ENCODE measurements at places on chromosomes 5 and 9. TPM values are rescaled to one million over a fixed set of nuclear protein-coding genes. Genes with fewer than 3 reads are reported as not detected.

DNA sequence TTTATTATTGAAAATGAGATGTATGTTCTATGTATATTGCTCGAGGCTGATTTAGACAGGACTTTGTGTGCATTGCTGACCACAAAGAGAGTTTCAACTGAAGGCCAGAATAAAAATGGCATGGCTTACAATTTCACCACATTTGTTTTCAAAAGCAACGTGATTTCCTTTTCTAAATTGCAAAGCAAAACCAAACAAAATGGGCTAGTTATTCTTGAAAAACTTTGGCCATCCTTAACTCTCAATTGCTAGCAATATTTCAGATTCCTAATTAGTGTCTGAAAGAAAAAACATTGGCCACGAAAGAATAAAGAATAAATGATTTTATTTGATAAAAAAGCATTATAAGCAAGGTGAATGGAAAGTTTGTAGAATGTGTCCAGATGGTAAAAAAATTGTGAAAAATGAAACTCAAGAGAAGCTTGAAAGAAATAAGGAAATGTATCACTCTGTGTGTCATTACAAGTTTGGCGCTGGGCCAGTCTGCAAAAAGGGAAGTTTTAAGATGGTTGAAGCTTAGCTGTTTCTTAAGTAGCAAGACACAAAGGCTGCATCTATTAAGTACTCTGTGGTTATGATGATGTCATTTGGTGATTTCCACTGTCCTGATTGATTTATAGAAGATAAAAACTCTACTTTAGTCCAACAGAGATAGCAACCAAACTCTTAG, 89.2 kb upstream of the PRLR start:
- no peak for DNase-seq

- DNase-seq, result no peak
These were observed 129.3 kb upstream of the STC2 start for GRCh38 chr5:173457482-173457881.

DNA sequence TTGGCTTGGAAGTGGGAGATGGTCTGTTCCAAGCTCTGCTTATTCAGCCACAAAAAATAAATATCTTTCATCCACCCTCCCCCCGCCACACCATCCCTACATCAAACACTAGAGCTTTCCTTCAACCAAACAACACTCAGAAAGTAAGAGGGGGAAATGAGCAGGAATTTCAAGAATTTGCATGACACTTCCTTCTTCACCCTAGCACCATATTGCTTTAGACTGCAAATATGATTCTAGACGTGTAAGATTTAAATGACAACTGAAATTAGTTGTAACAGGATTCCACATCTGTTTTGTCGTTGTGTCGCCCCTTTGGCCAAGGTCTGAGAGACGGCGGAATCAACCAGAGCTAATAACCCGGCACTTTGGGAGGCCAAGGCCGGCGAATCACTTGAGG, 88.5 kb downstream of the NDFIP1 start:
- peak; percentile 65 for DNase-seq

GRCh38 chr5:6788956-6789649, 75.9 kb downstream of the TENT4A start:
- DNase-seq, result no peak

GRCh38 chr5:56094579-56095361, 100.0 kb upstream of the IL6ST start:
- no peak for DNase-seq

DNA sequence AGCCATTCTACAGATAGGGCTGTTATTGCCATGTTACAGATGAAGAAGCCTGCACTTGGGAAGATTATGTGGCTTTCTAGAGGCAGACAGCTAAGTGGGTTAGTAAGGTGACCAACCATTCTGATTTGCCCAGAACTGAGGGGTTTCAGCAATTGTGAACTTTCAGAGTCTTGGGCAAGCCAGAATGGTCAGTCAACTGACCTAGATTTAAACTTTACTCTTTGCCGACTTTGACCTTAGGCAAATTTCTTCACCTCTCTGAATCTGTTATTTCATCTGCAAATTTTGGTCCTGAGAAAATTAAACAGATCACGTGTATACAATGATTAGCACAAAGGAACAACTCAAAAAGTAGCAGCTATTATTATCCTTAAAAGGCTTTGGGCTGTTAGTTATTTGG, 20.4 kb upstream of the TNFSF8 start:
- no peak for DNase-seq

DNA sequence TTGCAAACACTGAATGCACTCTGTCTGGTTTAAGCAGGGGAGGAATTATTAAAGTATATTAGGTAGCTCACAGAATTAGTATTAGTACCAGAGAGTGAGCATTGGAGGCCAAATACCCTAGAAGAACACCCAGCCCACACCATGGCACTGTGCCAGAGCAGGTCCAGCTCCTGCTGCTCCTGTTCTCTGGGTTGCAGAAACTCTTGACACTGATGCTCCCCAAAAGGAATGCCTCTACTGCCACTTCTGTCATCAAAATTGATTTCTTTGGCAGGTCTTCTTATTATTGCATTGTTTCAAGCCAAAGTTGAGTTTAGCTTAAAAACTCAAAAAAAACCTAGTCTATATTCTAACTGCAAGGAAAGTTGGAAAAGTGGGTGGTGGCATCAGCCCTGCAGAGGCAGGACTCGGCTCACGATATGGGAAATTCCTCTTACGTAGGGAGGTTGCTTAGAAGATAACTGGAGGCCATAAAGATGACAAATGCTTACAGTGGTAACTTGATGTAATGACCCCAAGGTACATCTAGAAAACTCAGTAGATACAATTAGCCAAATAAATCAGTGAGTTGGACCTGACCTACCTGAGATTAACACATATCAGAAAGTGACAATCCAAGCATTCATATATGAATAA, 123.4 kb downstream of the CD180 start:
- DNase-seq, result no peak

DNA sequence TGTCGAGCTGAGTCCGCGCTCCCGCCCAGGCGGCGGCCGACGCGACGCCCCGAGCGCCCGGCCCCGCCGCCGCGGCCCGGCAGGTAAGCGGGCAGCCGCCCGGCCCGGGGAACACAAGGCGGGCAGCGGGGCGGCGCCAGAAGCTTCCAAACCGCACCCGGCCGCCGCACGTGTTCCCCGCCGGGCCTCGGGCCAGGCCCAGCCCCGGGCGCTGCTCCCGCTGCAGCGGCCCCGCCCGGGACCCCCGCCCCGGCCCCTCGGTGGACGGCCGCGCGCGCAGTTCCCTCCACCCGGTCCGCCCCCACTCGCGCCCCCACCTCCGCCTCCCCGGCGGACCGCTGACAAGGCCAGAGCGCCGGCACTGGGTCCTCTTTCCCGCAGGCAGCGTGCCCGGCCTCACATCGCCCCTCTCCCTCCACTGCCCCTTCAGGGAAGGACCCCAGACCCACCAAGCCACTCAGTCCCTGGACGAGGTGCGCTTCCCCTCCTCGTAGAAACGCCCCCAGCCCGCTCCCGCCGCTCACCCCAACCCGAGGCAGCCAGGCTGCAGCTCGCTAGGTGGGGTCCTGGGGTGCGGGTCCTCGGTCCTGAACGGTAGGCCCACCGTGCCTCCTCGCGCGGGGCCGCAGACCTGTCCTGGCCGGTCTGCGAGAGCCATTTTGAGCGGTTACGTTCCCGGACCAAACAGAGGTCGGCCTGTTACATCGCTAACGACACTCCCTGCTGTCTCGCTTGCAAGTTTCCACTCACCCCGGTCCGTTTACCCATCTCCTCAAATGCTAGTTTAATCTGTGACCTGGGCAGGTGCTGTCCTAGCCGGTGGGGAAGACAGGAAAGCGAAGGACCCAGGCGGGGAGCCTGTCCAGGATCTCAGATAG, 475 bp downstream of the WDR5 start:
- no peak for DNase-seq

DNA sequence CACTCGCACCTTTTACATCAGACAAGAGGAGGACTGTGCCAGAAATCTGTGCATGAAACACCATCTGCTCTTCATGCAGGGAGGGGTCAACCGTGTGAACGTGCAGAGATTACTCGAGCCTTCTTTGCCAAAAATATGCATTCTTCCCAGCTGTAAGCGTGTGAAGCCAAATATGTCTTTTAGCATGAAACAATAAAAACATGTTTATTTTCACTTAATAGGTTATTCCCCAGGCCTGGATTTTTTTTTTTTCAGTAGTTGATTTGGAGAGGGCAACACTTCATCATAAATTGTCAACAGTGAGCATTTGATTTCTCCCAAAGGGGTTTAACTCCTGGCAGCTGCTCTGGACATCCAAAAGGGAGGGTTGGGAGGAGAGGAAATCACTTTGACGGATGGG, 23.8 kb downstream of the PLAC8L1 start:
- DNase-seq, result no peak

DNA sequence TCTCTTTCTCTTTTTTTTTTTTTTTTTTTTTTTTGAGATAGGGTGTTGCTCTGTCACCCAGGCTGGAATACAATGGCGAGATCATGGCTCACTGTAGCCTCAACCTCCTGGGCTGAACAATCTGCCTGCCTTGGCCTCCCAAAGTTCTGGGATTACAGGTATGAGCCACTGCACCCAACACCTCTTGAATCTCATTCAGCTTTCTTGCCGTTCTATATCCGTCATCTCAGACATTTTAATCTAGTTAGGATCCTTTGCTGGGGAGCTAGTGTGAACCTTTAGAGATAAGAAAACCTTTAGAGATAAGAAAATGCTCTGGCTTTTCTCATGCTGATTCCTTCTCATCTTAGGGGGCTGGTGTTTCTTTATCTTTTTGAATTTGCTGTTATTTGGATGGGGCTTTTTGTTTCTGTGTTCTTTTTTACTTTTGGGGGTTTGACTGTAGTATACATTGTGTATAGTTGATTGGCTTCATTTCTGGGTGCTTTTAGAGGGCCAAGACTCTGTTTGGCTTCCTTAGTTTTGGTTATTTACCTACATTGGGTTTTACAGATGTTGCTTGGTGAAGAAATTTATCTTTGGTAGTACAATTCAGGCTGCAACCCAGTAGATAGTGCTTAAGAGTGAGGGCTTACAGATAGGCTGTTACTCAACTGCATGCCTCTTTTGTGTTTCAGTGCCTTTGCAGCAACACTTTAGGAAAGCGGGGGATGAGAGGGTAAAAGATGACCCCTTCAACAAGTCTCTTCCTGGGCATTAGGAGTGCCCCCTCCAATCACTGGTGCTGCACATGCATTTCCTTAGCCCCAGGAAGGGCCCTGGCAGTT, 41.9 kb upstream of the SLC36A1 start:
- no peak for DNase-seq

GRCh38 chr5:97097326-97098230, 44.8 kb downstream of the LIX1 start:
- DNase-seq, result no peak

- DNase-seq, result no peak
These were observed 11.3 kb upstream of the KIAA1958 start for GRCh38 chr9:112475318-112475717.

GRCh38 chr5:151647320-151647861, 39.3 kb downstream of the SPARC start:
- no peak for DNase-seq

- DNase-seq, result no peak
These were observed 779 bp downstream of the FAM13B start for GRCh38 chr5:138032028-138032571.

DNA sequence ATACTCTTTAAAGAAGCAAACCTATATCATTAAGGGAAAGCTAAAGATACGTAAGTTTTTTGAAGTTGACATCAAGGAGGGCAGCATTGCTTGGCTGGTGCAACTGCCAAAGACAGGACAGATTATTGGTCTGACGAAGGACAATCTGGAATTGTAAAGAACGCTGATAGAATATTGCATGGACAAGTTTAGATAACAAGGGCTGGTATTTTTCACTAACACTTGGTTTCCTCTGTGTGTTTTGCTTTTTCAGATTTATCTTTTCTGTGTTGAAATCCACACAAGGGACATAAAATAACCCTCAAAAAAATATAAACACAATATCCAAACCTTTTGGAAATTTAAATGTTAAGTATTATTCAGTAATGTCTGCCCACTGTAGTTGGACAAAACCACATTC, 39.7 kb downstream of the SLC1A3 start:
- no peak for DNase-seq

GRCh38 chr5:88555674-88556073, 287.0 kb upstream of the TMEM161B start:
- peak; percentile 36 for DNase-seq

DNA sequence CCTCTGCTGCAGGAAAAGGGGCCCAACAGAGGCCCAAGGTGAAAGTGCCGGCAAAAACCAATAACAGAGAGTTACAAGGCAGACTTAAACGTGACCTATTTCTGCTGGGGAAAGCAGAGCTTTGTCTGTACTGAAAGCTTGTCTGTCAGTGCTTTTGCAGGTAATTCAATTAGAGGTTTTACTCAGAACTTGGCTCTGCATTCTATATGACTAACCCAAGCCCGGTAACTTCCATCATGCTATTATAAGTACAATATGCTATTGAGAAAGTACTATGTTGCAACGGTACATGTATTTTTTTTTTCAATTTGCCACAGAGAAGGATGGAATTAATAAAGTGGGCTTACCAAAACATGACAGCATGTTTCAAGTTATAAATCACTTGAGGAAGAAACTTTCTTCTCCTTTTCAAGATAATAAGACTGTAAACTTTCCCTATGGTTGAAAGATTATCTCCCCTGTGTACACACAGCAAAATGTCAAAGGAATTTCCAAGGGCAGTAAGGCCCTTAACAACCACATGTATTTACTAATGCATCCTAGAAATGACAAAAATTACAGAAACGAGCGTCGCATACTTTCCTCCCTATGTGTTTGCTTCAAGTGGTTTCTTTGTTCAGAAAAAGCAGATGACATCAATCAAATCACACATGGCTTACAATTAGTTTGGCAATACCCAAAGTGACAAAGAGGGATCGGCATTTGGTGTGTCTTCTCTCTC, 282.4 kb downstream of the EFNA5 start:
- DNase-seq, result peak; percentile 95

- DNase-seq, result no peak
These were observed 3.7 kb downstream of the ADGRV1 start for GRCh38 chr5:90562341-90562740.

DNA sequence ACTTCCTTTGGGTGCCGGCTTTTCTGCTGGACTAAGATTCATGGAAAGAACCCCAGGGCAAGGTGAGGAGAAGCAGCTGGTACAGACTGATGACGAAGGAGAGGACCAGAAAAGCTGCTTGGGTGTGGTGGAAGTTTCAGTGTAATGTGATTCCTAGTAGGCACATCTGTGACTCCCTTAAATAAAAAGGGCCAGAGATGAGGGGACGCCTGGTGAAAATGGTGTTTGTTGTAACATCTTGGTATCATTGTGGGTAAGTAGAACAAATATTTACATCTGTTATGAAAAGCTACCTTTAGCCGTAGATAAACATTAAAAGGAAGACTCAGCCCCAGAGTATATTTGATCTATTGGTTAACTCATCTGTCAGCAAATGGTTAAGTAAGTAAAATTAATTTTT, 33.8 kb downstream of the OTULINL start:
- DNase-seq, result no peak

NFIB gene
- 7.6 TPM for total RNA-seq

FREM1 gene
- 3.4 TPM for total RNA-seq

RANBP17 gene
- total RNA-seq, result 21.1 TPM

THBS4 gene
- 0.42 TPM for total RNA-seq

GPSM1 gene
- total RNA-seq, result 63.0 TPM

HRH2 gene
- not detected for total RNA-seq

ANKRD31 gene
- not detected for total RNA-seq

F2R gene
- 95.4 TPM for total RNA-seq
